ENCODE measurements at places on chromosomes 6 and 20.

- DNase-seq = no peak
Observed at GRCh38 chr6:25415701-25416100, 136.5 kb downstream of the CARMIL1 start.

- DNase-seq = no peak
Observed at GRCh38 chr6:126170978-126171382, 168.9 kb upstream of the CENPW start.

DNA sequence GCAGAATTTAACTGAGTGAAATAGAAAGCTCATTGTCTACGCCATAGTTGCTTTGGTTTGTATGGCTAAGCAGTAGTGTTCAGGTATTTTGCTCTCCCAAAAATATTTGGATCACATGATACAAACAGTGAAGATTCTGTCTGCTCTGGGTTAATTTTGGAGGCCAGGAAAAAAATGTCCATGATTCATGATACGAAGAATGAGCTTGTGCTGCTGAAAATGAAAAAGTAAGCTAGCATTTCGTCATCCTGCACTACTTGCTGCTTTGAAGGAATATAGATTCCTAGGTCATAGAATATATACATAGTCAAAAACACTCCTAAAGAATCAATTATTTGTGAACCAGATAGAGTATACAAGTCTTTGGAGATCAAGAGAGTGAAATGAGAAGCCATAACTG lies 8.3 kb downstream of the WRNIP1 start:
- no peak for DNase-seq

GRCh38 chr6:111057074-111057752 lies 30.1 kb upstream of the SLC16A10 start:
- DNase-seq = no peak

DNA sequence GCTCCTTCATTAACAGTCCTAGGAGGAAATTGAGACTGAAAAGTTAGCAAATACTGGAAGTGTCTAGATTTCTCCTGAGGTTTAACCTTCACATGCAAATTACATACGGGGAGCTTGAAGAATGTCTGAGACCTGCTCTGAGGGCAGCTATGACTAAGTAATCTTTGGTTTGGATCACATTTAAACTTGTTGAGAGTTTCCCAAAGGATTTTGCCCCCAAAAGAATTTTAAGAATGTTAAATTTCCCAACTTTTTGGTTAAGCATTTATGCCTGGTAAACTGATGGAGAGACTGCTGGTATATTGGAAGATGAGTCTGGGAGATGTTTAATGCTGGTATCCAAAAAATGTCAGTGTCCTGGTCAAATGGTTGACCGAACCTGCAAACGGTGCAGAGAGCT lies 97.0 kb downstream of the RREB1 start:
- DNase-seq = no peak
